Thoracic aorta (tissue), 2 donors: ENCODE measurements at places on chromosomes 16 and 17.

- DNase-seq = no peak
Observed at GRCh38 chr17:72122765-72123529, 2.1 kb downstream of the SOX9 start.

- no peak for DNase-seq
Observed at GRCh38 chr17:69969897-69970296, 105.1 kb upstream of the KCNJ16 start.

DNA sequence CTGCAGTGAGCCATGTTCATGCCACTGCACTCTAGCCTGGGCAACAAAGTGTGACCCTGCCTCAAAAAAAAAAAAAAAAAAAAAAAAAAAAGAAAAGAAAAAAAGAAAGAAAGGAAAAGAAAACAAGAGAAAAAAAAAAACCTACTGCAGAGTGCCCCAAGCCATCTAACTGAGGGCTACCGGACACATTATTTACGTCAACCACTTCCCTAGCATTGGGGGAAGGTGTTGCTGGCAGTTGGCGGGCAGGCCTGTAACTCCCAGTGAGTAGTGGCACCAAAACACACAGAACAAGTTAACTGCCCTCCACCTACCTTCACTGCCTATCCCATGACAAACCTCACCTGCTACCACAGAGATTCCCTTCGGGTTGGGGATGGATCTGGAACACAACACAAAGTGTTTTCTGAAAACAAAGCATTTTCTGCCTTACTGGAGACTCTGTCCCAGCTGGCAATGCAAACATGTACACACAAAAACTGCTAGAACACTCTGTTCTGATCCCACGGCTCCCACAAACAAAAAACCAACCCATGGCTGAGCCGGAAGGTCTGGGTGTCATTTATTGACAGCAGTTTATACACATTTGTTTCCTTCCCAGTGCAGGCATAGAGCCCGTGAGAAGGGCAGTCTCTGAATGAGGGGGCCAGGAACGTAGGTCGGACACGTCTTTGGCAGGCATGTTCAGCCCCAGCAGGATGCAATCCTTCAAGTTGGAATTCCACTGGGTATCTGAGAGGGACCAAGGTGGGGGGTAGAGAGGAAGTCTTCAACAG is 11.0 kb downstream of the PHB1 start:
- DNase-seq = no peak

GRCh38 chr17:56918916-56919315 is 5.1 kb upstream of the TRIM25 start:
- DNase-seq = no peak

- no peak for DNase-seq
Observed at GRCh38 chr17:31158746-31159377, 64.1 kb downstream of the NF1 start.

DNA sequence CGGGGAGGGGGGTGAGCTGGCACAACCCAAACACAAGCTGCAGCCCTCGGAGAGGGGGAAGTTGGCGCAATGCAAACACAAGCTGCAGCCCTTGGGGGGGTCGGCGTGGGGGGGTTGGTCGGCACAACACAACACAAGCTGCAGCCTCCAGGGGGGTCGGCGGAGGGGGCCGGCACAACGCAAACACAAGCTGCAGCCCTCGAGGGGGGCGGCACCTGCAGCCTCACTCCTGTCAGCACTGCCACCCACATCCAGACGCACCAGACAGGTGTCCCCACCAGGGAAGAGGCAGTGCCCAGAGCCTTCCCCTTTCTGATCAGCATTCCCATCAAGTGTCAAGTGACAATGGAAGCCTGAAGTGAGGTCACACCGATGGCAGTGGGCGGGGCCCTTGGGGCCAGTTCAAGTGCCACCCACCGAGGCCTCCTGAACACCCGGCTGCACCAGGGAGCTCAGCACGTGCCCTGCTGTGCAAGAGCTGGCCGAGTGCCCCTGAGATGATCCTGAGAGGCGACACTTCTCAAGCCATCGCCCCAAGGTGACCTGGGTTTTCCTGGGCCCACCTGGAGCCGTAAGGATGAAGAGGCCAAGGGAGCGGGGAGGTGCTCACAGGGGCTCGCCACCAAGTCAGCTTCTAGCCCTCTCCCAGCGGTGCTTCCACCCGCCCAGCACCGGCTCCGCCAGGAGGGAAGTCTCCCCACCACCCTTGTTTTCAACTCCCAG is 59.3 kb downstream of the KLHDC4 start:
- DNase-seq = no peak

GRCh38 chr16:11235703-11235991 is 20.4 kb downstream of the SOCS1 start:
- no peak for DNase-seq

DNA sequence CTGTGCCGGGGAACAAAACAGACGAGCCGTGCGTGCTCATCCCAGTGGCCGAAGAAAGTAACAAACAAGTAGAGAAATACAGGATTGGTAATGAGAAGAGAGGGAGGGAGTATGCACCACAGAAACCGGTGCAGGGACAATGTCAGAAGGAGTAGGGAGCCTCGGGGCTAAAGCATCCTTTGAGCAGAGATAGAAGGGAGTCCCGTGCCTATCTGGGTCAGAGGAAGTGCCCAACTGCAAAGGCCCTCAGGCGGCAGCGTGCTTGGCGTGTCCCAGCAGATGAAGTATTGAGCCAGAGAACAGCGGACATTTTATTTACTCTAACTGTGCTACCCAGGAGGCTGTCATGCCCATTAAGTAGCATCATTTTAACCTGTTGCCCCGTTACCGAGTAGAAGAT is 114.9 kb upstream of the CACNG5 start:
- DNase-seq = no peak

DNA sequence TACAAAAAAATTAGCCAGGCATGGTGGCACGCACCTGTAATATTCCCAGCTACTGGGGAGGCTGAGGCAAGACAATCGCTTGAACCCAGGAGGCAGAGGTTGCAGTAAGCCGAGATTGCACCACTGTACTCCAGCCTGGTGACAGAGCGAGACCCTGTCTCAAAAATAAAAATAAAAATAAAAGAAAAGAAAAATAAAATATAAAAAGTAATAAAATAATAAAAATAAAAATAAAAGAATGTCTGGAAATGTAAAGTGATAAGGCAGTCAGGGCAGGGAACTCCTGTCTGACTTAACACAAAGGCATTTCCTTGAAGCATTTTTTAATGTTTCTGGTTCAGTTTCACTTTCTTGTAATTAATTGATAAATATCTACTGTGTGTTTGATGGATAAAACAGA is 34.7 kb upstream of the DNAJA2 start:
- DNase-seq = no peak

DNA sequence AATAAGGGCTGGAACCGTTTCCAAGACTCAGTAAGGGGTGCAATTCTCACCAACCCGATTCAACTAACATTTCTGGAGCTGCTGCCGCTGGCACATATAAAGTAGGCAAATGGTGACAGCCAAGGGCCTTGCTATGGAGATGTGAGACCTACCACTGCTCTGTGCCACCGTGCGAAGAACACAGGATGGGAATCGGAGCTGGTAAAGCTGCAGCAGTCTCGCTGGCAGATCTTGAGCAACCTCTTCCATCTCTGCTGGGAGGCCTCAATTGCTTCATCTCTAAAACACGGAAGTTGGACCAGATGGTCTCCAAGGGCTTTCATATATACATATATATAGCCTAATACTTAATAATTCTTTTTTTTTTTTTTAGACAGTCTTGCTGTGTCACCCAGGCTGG is 128.9 kb upstream of the RCVRN start:
- DNase-seq = no peak

DNA sequence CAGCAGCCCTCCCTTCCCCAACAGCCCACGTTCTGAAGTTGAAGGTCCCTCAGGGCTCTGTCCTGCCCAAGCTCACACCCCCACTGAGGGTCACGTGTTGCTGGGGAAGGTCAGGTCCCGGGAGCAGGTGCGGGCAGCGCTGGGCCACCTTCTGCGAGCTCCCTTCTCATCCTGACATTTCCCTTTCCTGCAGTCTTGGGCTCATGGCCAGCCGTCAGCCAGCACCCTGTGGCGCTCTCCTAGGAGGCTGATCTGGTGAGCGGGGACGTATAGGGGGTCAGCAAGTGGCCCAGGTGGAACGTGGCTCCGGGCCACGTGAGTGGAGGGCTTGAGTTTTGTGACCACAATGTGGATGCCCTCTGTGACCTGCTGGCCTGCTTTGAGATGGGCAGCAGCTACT is 73.4 kb downstream of the RAP1GAP2 start:
- no peak for DNase-seq

DNA sequence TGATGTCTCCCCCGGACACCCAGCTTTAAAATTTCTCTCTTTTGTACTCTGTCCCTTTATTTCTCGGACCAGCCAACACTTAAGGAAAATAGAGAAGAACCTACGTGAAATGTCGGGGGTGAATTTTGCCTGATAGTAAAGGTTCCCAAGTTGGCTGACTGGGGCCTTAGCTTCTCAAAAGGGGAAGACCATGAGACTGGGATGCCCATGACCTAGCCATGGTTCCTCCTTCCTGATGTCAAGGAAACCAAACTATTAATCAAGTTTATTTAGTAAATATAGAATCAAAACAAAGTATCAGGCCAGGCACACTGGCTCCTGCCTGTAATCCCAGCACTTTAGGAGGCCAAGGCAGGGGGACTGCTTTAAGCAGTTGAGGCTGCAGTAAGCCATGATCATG is 2.4 kb upstream of the EIF1 start:
- DNase-seq = no peak

GRCh38 chr17:67620636-67621035 is 97.1 kb upstream of the NOL11 start:
- DNase-seq = no peak

DNA sequence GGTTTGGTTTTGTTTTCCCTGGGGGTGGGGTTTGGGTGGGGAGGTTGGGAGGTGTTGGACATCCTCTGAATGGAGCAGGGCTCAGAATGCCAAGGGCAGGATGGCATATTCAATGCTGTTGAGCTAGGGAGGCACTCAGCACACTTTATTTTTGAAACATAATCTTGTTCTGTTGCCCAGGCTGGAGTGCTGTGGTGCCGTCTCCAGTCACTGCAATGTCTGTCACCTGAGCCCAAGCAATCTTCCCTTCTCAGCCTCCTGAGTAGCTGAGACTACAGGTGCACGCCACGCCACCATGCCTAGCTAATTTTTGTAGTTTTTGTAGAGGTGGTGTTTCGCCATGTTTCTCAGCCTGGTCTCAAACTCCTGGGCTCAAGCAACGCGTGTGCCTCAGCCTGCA is 186.1 kb downstream of the RPTOR start:
- DNase-seq = no peak

- no peak for DNase-seq
Observed at GRCh38 chr17:28563475-28563874, 7.8 kb downstream of the PIGS start.

DNA sequence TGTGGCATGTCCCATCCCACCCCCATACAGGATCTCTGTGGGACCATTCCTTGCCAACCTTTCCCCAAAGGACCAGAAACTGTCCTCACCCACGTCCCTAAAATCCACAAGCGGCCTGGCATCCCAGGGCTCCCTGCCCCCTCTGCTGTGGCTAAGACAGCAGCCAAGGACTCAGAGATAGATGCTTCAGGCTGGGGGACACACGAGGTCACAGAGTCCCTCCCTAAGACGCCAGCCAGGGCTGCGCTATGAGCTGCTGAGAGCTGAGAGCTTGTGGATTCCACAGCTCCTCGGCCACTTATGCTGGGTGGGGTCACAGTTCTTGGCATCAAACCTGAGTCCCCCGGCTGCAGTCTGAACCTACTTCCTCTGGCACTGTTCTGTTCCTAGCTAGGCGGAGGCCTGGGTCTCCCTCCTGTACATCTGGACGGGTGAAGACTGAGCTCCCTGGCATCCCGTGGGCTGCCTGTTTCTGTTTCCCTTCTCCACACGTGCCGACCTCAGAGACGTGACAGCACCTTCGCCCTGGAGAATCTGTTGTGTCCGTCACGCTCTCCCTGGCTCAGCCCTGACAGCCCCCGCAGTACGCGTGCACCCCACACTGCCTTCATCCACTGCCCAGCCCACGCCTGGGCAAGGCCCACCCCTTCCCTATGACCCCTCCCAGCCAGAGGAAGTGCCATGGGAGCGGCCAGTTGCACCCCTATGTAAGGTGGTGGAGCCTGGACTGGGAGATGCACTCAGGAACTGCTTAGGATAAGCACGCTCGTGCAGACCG is 61.2 kb downstream of the ENGASE start:
- DNase-seq = no peak

- DNase-seq = no peak
Observed at GRCh38 chr17:40936437-40936971, 942 bp downstream of the KRT23 start.

GRCh38 chr16:12188061-12188934 is 211.8 kb downstream of the SNX29 start:
- no peak for DNase-seq

DNA sequence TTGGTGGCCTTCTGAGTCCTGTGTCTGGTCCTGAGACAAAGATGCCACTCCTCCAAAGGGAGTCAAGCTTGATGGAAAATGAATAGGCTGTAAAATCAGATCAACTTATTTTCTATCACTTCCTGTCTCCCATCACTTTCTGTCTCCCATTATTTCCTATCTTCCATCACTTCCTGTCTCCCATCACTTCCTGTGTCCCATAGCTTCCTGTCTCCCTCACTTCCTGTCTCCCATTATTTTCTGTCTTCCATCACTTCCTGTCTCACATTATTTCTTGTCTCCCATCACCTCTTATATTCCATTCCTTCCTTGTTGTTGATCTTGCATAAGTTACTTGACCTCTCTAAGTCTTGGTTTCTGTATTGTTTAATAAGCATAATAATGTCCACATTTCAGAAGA is 418.5 kb upstream of the EEF2KMT start:
- DNase-seq = no peak

- no peak for DNase-seq
Observed at GRCh38 chr16:54285414-54286089, 1.0 kb downstream of the IRX3 start.

DNA sequence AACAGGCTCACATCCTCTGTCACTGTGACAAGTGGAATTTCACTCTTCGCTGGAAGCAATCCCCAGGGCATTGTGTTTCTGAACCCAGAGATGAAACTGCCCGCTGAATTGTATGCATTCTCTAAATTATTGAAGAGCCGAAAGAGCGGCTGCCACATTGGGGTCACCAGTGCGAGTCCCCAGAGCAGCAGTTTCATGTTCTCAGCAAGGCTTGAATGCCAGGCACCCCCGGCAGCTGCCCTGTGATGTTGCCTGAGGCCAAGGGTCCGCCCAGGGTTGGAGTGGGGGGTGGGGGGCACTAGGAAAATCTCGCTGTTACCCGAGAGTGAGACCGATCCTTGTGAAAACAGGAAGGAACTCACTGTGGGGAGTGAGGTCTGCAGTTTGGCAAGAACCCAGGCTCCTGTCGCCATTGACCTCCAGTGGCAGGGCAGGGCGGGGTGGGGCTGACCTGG is 20.7 kb upstream of the BCAR1 start:
- DNase-seq = no peak

GRCh38 chr17:7855660-7856010 is 769 bp downstream of the TMEM88 start:
- DNase-seq = no peak

GRCh38 chr17:77832180-77832560 is 126.3 kb upstream of the TNRC6C start:
- DNase-seq = no peak

GRCh38 chr17:39925282-39926134 is 1.9 kb downstream of the ORMDL3 start:
- no peak for DNase-seq

GRCh38 chr17:44781551-44782325 is 22.9 kb downstream of the ADAM11 start:
- DNase-seq = no peak
